ENCODE measurements at places on chromosomes 1 and 21.

- DNase-seq: no peak
Observed at GRCh38 chr1:214633686-214634085, 30.7 kb downstream of the CENPF start.

DNA sequence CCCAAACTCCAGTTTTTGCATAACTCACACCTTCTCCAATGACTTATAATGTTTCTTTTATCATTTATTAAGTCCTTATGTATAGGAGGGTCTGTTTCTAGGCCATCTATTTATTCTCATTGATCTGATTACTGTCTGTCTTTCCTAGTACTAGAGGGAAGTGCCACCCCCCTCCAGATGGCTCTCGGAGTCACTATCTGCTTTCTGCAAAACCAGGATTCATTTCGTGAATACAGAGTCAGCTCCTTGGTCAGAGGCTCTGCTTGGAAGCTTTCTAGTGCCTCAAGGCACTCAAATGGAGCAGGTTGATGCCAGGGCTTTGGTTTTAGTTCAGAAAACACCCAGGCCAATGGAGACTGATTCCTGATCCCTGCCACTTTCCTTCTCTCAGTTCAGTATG is 102.3 kb upstream of the CD34 start:
- no peak for DNase-seq

- DNase-seq: no peak
Observed at GRCh38 chr1:162236201-162236600, 140.5 kb downstream of the SPATA46 start.

GRCh38 chr21:43375837-43376477 is 51.0 kb downstream of the SIK1 start:
- no peak for DNase-seq

- no peak for DNase-seq
Observed at GRCh38 chr21:33126569-33126968, 56.6 kb downstream of the OLIG1 start.

GRCh38 chr21:16196001-16196400 is 466.2 kb downstream of the USP25 start:
- no peak for DNase-seq

- no peak for DNase-seq
Observed at GRCh38 chr1:212119397-212119837, 83.9 kb downstream of the DTL start.

GRCh38 chr1:109482791-109483671 is 674 bp upstream of the ATXN7L2 start:
- no peak for DNase-seq

DNA sequence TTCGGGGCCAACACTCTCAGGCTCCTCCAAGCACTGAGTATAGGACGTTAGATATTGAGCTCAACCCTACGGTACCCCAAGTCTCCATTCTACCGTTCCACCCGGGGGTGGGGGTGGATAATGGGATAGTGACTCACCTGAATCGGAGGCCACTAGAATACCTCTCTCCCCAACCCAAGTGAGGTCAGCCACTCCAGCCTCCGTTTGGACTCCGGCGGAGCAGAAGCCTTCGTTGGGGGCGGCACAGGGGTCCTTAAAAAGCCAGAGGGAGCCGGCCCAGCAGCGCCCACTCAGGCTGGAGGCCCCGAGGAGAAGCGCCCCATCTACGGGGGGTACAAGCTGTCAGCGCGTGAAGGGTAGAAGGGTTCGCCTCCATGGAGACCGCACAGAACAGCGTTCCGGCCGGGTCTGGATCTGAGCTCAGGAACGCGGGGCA is 556 bp downstream of the WDR77 start:
- no peak for DNase-seq

DNA sequence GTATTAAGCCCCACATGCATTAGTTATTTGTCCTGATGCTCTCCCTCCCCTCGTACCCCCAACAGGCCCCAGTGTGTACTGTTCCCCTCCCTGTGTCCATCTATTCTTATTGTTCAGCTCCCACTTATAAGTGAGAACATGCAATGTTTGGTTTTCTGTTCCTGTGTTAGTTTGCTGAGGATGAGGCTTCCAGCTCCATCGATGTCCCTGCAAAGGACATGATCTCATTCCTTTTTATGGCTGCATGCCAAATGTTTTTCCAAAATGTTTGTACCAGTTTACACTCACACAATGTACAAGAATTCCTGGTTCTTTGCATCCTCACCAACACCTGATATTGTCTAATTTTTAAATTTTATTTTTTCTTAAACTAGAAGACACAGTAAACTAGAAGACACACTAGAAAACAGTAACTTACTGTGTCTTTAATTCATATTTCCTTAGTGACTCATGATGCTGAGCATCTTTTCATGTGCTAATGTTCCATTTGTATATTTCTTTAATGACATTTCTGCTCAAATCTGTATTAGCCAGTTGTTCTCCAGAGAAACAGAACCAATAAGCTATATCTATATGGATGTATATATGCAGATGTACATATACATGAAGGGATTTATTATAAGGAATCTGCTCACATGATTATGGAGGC is 19.4 kb upstream of the USP1 start:
- no peak for DNase-seq

DNA sequence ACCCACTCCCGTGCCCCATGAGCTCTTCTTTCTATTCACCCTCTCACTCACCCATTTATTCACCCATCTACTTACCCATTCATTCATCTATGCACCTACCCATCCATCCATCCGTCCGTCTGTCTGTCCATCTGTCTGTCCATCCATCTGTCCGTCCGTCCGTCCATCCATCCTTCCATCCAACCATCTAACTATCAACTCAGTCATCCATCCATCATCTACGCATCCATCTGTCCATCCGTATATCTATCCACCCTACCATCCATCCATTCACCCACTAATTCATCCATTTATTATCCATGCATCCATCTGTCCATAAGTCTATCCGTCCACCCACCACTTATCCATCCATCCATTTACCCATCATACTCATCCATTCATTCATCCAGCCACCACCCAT is 10.8 kb upstream of the CSF3R start:
- DNase-seq: no peak

DNA sequence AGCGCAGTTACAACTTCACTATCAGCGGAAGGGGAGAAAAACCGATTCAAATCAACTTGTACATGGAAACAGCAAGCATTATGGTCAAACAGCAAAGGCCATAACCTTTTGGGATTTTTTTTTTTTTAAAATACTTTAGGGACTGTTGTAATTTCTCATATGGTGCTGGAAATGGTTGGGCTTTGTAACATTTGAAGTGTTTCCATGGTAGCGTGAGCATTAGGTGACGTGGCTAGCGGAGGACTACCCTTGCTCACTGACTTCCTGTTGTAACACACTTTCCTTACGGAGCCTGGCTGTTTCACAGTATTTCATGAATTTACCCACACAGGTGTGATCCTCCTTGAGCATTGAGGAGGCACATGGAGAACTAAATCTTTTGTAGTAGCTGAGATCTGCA is 269.5 kb downstream of the TM2D1 start:
- DNase-seq: no peak
